Right atrium auricular region (tissue), 2 donors: ENCODE measurements at places on chromosomes 4 and X. TPM values are rescaled to one million over a fixed set of nuclear protein-coding genes. Genes with fewer than 3 reads are reported as not detected.

GRCh38 chrX:140944710-140945109, 57.7 kb upstream of the SPANXB1 start:
- DNase-seq = no peak

- DNase-seq = no peak
Observed at GRCh38 chrX:24550166-24550565, 85.1 kb downstream of the PDK3 start.

DNA sequence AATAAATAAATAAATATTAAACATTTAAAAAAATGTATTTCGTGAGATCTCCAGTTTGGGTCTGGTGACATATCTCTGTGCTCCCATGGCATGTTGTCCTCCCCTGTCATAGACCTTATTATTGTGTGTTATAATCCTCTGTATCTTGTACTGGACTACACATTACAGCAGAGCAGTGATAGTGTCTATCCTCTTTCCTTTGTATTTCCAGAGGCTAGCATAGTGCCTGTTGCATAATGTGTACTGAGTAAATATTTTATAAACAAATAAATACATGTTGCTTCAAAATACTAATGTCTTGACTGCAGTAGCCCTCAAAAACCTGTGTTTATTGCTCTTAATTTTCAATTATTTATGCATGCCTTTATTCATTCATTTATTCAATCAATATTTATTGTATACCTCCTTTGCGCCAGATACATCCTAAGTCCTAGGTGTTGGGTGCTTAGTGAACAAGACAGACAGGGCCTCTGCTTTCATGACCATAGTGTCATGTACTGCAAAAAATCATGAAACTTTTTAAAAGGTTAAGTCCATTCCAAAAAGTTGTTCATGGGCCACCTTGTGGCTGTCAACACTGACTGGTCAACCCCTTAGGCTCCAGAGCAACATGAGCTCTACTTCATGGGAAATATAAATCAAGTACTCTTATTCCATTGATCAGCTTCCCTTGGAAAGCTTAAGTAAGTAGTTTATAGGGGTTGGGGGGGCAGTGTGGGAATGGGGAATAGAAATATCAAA, 303.9 kb downstream of the IQCM start:
- no peak for DNase-seq

GRCh38 chr4:137967480-137968190, 274.5 kb downstream of the SLC7A11 start:
- DNase-seq = no peak

DNA sequence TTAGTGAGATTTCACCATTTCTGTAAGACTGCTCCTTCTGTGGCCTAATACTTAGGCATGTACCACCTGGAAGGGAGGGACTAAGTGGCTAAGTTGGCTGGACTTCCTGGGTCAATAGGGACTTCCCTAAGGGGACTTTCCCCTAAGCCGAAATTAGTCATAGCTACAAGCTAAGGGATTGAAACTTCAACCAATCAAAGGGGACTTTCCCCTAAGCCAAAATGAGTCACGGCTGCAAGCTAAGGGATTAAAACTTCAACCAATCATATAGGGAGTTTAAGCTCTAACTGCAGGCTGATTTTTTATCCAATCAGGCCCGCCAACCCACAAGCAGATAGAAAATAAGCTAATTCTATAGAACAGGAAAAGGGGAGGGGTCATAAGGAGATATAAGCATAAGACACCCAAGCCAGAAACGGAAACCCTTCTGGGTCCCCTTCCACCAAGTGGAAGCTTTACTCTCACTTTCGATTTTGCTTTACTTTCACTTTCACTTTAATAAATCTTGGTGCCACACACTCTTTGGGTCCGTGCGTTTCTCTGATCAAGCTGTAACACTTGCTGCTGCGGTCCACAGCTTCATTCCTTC, 382.8 kb downstream of the KLHL4 start:
- no peak for DNase-seq

DNA sequence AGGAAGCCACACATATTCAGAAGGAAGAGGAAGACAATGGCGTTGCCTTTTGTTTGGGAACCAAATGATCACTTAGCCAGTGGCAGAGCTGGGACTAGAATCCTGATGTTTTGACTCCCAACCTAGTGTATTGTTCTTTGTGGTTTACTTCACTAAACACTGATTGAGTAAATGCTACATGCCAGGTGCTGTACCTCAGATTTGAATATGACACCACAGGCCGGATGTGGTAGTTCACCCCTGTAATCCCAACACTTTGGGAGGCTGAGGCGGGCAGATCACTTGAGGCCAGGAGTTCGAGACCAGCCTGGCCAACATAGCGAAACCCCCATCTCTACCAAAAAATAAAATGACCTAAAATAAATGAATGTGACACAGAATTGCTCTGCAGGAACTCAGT, 8.4 kb downstream of the NDUFA1 start:
- DNase-seq = no peak

DNA sequence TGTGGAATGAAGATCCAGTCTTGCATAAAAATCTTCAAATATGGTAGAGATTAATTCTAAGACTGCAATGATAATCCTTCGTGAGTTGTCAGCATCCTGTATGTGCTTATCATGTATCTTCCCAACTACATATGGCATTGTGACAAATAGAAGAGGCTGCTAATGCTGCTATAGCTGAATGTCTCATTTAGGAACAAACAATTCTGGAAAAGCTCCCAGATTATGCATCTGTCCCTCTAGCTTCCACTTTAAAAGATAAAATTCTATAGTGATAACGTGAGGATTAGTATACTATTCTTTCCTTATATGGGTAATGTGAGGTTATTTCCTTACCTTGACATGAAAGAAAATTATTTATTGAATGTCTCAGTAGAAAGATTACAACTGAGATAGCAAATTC, 930.9 kb downstream of the DMD start:
- DNase-seq = no peak

DNA sequence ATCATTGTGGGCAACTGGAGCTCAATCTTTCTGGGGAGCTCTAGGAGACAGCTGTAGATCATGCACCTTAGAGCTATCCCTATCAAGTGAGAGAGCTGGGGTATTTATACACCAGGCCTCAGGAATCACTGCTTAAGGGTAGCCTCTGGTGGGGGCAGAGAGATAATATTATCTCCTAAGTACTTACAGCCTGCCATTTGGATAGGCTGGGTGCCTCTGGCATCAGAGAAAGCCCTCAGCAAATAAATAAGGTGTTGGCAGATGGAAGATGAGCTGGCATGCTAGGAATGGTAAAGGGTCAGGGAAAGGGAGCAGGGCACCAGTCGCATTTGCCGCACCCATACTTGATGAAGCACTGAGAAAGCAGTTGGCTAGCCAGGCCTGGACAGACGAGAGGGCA, 75.9 kb downstream of the HCCS start:
- DNase-seq = no peak

- no peak for DNase-seq
Observed at GRCh38 chr4:80249144-80249543, 17.3 kb upstream of the FGF5 start.

DNA sequence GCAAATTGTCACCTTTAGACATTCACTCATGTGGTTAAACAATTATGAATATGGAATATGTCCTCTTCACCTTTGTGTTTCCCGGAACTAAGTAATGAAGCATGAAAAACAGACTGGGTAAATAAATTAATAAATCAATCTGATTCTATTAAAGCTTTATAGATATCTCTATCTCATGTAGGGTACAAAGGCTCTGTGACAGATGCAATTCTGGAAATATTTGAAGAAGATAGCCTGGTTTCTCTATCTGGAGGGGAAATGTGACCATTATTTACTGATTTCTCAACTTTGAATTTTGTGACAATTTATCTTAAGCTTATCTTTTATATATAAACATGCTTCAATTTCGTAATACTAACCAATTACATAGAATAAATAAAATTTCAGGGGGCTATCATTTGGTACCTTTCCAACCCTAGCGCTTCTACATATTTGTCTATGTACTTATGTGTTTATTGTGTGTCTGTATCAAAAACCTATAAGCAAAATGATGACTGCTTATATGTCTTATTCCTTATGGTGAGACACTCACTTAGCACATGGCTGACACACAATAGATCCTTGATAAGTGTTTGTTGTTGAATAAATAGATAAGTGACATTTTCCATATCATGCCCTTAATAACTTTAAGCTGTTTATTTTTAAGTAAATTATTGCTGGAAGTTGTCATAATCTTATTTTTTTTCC, 9.9 kb downstream of the CTSO start:
- no peak for DNase-seq

DNA sequence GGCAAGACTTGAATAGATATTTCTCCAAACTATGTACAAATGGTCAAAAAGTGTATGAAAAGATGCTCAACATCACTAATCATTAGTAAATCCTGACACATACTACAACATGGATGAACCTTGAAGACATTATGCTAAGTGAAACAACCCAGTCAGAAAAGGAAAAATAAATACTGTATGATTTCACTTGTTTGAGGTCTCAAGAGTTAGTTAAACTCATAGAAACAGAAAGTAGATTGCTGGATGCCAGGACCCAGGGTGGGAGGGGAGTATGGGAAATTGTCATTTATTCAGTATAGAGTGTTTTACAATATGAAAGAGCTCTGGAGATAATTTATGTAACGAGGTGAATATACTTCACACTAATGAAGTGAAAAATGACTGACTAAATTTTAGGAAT, 32.4 kb downstream of the PRMT9 start:
- DNase-seq = no peak

DNA sequence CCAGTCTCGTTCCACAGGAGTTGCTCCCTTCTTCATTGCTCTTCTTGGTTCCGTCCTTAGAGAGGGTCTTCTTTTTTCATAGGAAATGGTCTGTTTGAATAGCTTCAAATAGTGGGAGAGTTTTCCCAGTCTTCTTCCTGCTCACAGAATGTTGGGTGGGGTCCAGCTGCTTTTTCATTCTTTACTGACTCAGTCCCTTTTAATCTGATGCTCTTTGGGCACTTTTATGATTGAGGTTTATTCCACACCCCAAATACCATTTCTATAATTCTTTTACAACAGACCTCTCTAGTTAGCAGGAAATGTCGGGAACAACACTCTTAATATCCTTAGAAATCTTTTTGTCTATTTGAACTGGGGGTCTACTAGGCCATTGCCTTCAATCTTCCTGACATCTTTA, 239.5 kb downstream of the PRDM5 start:
- DNase-seq = no peak

- DNase-seq = no peak
Observed at GRCh38 chr4:183022617-183023016, 76.4 kb upstream of the WWC2 start.

DNA sequence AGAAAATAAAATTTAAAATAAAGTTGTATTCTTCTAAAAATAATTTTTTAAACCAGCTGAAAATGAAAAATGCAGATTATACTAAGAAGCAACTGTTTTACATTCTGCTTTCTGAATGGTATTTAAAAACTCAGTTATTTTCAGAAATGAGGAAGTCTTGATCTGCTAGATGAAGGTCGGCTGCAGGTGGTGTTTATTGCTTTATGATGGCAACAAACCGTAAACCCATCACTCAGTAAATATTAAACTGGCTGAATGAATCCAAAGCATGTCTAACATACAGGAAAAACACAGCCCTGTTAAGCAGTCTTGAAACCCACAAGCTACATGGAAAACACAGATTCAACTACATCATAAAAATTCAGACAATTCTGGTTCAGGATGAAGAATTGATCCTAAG, 29.3 kb downstream of the DYNLT3 start:
- no peak for DNase-seq

- no peak for DNase-seq
Observed at GRCh38 chrX:117936118-117936517, 180.5 kb downstream of the KLHL13 start.

DNA sequence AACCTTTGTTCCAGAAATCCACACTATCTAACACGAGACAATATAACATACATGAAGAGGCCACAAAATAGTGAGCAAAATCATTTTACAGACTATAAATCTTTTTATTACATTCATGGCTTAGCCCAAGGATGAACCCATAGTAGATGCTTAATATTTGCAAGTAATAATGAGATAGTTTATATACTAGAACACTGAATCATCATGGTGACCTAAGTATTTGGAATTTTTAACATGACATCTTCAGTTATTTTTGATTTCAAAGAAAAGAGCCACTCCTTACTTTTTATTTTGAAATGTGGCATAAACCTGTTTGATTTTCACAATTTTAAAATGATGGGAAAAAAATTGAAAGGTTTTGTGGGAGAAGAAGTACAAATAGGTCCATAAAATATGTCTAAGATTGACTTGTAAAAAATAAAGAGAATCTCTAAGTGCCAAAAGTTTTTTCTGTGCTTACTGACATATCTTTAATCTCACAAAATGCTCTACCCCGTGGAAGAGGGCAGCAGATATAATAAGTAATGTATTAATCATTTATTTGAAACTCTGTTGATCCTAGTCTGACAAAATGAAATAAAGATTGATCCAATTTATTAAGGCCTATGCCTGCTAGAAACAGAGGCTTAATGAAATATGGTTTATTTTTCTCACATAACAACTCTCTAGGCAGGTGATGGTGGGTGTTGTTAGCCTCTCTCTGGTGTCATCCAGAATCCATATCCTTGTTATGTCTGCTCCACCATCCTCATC, 224.5 kb upstream of the CENPE start:
- DNase-seq = no peak

DNA sequence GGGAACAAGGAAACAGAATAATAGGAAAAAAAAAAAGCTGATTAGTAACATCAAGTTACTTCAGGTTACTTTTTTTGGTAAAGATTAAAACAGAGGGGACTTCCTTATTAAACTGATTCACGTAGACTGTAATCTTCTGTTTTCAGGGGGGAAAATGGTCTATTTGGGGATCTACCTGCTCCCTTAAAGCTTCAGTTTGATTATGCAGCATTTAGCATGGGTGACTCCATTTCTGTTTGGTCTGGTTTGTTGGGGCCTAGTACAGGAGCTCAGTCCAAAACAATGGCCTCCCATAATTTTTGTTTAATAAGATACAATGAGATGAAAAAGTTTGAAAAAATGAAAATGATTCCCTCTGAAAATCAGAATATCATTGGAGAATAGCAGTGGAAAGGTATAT, 34.6 kb downstream of the TEC start:
- no peak for DNase-seq

DNA sequence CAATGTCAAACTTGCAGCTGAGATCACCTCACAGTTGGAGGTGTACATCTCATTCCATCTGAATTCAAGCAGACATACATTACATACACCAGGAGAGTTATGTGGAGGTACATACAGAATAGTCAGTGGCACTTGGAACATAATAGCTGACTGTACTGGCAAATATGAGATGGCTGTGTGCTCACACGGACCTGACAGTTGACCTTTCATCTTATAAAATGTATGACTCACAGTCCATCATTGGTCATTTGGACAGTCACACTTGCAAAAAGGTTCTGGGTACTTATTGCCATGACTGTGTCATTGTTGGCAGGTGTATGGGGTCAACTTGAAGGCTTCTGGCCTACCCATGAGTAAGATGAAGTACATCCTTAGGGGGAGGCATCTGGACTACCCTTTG, 88.6 kb upstream of the WDR1 start:
- no peak for DNase-seq

GRCh38 chr4:75686346-75686745, 13.1 kb upstream of the G3BP2 start:
- no peak for DNase-seq

The LEF1 gene
- total RNA-seq = not detected

The CT83 gene
- total RNA-seq = not detected

The ARHGEF9 gene
- total RNA-seq = 125 TPM

The XK gene
- total RNA-seq = 10.1 TPM

The S100P gene
- total RNA-seq = 0.35 TPM

The FGF5 gene
- 0.07 TPM for total RNA-seq

The HDX gene
- total RNA-seq = 3.0 TPM

The TMSB15A gene
- 1.5 TPM for total RNA-seq

The DGAT2L6 gene
- total RNA-seq = not detected

The BMP3 gene
- total RNA-seq = 0.52 TPM

The ANXA5 gene
- 197 TPM for total RNA-seq

The UGT2B17 gene
- not detected for total RNA-seq

The DRD5 gene
- total RNA-seq = not detected

The HELT gene
- total RNA-seq = not detected

The ENPP6 gene
- total RNA-seq = not detected

The SHROOM4 gene
- 9.2 TPM for total RNA-seq
